Right forelimb (tissue), 1 donor: ENCODE measurements at places on chromosomes 6 and 20.

DNA sequence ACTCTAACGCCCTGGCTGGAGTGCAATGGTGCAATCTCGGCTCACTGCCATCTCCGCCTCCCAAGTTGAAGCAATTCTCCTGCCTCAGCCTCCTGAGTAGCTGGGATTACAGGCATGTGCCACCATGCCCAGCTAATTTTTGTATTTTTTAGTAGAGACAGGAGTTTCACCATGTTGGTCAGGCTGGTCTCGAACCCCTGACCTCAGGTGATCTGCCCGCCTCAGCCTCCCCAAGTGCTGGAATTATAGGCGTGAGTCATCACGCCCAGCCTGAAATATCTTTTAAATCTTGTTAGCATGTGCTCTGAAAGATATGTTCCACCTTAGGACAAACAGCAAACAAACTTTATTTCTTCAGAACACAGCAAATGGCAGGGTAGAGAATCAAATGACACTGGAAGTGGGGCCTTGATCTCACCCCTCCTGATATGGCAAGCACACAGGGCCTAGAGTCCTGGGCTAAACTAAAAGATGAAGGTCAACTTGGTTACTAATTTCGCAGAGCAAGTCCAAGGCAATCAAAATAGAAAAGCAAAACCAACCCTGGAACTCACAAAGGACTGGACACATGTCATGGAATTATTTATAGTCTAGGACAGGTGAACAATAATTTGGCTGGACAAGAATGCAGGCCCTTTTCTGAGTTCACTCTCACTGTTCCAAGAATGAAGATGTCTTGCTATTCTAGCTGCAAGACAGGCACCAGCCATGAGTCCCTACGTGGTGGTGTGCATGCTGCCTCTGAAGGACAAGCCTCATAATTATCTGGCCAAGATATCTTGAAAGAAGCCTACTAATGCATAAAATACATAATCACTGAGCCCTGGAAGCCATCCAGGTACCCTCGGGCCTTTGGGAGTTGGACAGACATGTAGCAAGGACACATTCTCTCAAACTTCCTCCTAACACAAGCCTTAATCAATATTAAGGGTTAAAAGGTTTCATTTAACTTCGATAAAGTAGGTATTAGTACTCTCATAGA is 35.6 kb downstream of the B4GALT5 start:
- DNase-seq = no peak

DNA sequence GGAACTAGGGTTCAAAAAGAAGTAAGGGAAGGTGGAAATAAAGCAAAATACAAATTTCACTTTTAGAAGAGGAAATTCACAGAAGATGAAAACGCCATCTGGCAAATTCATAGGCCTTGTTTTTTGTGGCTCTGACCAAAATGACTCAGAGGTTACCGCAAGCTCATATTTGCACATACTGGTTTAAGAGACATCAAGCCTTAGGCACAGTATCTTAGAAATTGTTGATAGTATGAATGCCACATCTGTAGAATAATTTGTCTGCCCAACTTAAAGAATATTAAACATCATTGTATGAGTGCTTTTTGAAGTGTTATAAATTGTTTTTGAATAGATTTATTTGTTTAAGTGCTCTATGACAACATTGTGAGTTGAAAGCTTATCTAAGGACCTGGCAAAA is 10.6 kb downstream of the TAAR1 start:
- DNase-seq = no peak

DNA sequence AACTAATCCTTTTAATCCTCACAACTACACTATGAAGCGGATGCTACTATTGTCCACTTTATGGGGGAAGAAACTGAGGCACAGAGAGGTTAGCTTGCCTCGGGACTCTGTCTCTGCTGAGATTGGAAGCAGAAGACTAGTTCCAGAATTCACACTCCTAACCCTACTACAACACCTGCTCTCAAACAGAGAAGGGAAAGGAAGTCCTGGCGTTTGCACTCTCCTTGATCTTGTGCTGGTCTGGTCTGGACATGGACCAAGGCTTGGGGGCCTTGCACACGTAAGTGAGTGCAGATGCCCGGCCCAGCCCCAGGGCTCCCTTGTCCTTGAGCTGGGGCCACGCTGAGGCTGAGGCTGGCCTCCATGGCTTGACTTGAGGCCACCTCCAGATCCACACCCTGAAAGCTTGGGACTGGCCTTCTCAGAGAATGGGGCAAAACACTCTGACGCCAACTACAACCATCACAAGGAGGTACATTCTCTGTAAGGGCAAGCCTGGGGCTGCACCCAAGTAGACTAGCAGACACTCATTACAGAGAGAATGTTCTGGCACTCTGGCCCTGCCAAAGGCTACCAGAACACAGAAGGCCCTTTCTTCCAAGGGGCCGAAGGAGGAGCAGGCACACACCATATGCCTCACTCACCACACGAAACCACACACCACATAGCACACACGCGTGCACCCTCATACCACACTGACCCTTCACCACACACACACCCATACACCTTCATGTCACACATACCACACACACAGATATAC is 33.3 kb upstream of the EZR start:
- no peak for DNase-seq

- DNase-seq = peak; percentile 38
Measured at GRCh38 chr6:169957351-169957963, 206.0 kb downstream of the ERMARD start.

DNA sequence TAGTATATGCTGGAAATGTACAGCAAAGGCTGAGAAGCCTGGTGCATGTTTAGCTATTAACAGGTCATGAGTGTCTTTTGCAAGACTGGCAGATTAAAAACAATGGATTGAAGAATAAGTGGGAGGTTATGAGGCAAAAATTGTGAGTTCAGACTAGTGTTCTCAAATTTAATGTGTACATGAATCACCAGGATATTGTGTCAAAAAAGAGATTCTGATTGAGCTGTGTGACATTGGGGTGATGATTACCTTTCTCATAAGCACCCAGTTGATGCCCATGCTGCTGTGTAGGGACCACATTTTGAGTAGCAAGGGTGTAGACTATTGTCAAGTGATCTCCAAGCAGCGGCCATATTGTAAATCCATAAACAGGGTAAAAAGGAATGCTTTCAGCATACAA is 44.8 kb downstream of the MAP3K5 start:
- no peak for DNase-seq

DNA sequence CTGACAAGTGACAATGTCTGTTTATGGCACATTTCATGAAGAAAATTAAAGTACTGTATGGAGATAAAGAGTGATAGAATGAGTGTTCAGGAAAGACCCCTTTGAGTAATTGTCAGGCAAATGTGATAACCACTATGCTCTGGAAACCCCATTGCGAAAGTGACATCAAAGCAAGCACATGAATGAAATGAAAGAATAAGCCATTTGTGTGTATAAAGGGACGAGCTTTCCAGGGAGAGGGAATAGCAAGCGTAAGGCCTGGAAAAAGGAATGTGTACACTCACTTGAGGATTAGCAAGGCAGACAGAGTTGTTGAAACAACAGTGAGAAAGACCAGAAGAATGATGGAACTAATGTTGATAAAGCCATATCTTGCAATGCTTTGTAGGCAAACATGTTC is 490.0 kb downstream of the GRIK2 start:
- DNase-seq = no peak

DNA sequence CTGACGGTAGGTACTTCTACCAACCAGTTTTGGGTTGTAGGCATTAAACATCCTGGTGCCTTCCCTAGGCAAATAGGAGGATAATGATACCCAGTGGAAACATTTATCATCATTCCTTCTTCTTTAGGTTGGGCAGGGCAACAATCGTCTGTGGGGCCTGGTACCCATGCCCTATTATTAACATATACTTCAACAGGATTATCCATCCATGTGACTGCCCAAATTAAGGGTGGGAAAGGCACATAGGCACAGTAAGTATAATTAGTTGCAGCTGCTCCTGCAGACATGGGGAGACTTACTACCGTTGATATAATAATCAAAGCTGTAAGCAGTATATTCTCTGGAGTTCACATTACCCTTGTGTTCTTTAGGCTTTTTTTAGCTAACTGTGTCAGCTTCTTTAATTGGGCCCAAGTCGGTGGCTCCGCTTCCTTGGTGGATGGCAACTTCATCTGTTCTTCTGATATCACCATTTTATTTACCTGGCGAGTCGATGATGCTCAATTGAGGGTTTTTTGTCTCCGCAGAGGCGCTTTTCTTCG is 16.8 kb downstream of the RPL7L1 start:
- no peak for DNase-seq

- DNase-seq = peak; percentile 27
Measured at GRCh38 chr6:38193481-38194281, 374.2 kb downstream of the ZFAND3 start.

DNA sequence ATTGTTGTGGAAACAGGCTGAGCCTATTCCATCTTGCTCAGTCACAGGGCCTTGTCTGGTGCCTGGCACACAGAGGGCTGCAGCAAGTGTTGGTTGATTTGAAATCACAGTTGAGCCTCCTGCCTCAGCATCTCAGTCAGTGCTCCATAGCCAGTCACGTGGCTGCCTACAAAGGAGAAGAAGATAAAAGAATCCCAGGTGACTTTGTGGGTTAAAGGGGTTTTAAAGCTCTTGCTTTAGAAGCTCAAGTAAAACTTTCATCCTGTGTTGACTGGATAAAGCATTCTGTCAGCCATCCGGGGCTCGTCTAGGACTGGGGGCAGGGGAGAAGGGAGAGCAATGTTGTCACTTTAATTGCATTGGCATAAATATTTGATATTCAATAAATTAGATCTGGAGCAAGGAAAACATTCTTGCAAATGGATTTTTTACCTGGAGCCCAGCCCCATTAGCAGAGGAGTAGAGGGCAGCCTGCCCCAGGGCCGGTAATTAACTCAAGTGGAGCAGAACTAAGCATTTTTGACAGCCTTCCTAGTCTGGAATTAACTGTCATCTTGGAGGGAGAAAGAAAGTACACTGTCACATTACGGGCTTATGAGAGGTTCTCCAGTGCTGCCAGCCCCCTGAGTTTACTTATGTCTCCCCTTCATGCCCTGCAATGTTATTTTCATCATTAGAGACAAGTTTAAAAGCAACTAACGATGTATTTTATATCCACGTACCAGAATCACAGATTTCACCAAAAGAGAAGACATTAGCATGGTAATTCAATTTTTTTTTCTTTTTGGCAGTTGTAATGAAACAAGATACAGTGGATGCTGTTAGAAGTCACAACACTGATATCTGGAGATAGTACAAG is 71.7 kb upstream of the GTSF1L start:
- DNase-seq = no peak

DNA sequence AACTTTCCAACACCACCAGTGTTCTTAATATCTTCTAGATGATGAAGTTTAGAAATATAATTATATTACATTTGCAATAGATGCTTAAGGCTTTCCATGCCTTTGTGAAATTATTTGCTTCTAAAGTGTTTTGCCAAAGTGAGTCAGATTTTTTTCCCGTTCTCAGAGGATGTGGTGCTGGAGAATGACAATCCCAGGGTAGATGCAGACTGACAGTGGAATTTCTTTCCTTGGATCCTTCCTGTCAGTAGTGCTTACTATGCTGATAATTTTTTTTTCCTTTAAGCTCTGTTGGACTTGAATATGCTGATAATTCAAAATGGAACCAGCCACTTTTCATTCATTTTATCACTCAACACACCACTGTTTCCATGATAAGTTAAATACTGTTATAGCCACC is 59.9 kb upstream of the SOX4 start:
- DNase-seq = no peak

DNA sequence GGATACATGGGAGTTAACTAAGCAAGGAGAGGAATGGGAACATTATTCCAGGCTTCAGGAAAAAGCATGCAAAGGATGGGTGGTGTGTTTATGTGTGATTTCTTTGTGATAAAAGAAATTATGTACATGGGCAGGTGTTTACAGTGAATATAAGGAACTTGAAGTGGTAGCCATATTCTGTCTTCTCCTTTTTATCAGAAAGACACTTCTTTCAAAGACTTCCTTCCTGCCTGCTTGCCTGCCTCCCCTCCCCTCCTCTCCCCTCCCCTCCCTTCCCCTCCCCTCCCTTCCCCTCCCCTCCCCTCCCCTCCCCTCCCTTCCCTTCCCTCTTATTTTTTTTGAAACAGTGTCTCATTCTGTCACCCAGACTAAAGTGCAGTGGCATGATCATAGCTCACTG is 14.4 kb downstream of the CYB5R4 start:
- no peak for DNase-seq

DNA sequence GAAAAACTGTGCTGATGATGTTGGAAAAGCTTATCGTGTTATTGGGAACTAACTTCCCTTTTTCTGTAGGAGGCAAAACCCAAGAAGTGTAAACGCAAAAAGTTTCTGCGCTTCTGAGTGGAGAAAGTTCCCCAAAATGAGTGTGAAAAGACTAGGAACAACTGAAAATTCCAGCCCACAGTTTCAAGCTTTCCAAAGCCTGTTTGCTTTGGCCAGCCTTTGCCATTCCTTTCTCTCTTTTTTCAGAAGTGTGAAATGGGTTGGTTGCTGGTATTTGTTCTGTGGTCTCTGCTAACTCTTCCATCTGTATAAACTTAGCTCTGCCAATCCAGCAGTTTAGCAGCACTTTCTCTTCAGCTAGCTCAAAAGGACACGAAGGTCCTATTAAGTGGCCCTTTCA is 491.3 kb downstream of the MAFB start:
- peak; percentile 44 for DNase-seq

DNA sequence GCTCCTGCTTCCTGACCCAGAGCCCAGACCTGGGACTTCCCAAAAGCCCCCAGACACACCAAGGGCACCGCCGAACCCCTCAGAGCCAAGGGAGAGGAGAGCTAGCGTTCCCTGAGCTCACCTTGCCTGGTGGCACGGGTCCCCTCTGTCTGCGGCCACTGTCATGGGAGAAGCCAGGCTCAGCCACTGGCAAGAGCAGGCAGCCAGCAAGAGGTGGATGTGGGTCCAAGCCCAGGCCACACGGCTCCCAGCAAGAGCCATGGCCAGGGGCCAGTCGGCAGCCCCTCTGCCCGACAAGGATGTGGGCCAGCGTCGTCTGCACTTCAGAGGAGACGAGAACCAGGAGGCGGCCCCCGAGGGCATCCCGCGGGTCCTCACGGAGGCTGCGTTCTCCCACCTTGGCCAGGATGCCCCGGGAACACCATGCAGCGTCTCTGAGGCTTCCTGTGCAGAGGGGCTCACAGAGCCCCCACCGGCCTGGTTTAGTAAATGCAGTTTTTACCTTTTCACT is 2.2 kb upstream of the PPDPF start:
- peak; percentile 44 for DNase-seq

DNA sequence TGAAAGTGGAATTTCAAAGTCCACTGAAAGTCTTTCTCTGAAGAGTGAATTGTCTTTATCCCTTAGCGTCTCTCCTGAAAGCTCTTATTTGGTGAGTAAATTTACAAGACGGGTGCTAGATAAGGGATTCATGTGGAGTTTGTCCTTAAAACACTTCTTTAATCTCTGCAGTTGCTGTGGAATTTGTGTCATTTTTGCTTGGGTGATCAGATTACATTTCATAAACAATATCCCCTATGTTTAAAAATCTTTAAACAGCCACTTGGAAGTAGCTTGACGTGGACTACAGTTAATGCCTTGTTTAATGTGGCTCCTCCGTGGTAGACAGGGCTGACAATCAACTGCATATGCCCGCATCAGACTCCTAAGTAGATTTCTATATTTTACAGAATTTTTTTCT is 175.4 kb upstream of the ZNF217 start:
- DNase-seq = no peak
